ENCODE measurements at places on chromosomes 7 and 10.

- no peak for DNase-seq
Measured at GRCh38 chr10:92999191-92999590, 61.4 kb upstream of the CYP26C1 start.

- DNase-seq, result peak; percentile 45
Measured at GRCh38 chr10:119139464-119140067, 25.9 kb downstream of the SFXN4 start.

- DNase-seq, result no peak
Measured at GRCh38 chr10:86914734-86915133, 42.7 kb downstream of the MMRN2 start.

DNA sequence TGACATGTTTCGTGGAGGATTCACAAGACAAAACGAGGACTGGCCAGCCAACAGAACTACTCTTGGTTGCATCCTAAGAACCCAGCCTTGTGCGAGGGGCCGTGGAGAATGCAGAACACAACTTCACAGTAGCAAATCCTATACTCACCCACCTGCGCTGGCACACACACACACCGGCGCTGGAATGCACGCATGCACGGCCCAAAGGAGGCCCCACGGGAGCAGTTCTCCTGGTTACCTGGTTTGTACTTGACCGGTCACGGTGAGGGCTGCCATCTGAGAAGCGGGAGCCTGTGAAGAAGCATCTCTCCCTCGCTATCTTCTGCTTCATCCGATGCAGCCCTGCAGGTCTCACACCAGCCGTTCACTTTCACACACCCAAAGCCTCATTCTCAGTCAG, 137.8 kb downstream of the ZMYND11 start:
- no peak for DNase-seq

DNA sequence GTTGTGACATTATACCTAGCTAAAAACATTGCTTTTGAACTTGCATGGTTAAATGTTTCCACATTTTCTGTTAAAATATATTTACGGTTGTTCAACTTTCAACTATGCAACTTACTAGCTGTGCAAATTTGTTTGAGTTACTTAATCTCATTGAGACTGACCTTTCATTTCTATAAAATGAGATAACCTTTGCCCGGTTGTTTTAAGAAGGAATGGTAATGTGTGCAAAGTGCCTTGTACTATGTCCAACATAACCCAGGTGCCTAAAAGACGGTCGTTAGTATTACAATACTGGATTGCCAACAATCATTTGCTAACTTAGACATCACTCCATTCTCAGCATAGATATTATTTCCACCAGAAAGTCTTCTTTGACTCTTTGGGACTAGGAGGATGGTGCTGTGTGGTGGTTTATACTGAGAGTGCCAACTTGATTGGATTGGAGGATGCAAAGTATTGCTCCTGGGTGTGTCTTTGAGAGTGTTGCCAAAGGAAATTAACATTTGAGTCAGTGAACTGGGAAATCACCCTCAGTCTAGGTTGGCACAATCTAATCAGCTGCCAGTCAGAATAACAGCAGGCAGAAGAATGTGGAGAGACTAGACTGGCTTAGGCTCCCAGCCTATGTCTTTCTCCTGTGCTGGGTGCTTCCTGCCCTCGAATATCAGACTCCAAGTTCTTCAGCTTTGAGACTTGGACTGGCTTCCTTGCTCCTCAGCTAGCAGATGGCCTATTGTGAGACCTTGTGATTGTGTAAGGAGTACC, 85.2 kb upstream of the PDSS1 start:
- no peak for DNase-seq

DNA sequence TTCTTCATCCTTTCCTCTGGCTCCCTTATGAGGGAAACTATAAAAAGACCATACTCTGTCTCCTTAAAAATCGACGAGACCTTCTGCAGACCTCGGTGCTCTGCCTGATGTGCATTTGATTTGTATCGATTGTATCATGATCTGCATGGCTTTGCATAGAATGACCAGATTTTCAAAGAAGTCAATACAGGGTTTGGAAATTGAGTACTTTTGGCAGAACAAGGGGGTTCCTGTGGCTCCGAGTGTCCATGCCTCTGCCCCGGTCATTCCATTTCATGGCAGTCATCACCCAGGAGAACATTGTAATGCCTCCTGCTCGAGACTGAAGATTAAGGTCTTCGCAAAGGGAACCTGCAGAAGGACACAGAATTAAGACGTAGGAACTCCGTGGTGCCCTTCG, 685 bp downstream of the CASP2 start:
- no peak for DNase-seq

- DNase-seq, result no peak
Measured at GRCh38 chr10:114257498-114257897, 18.4 kb downstream of the VWA2 start.

DNA sequence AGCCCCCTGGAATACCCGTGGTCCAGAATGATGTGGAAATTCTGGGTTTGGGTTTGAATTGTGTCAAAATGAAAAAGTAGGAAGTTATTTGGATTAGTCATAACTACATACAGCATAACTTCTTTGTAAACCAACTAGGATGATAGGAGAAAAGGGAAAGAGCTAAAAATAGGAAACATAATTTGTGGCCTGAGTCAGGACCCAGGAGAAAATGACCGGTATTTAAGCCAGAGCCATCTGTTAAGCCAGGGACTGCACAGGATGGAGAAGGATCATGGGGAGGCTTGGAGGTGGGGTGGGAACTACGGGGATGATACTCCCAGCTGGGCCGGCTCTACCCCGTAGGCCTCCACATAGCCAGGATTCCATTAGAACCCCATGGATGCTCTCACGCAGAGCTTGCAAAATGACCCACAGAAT, 98.6 kb downstream of the MYOF start:
- DNase-seq, result no peak

- DNase-seq, result no peak
Measured at GRCh38 chr10:125086691-125087090, 73.7 kb downstream of the CTBP2 start.

GRCh38 chr7:12475362-12476063, 71.8 kb upstream of the VWDE start:
- DNase-seq, result no peak
